ENCODE measurements at places on chromosomes 7 and 10. TPM values are rescaled to one million over a fixed set of nuclear protein-coding genes. Genes with fewer than 3 reads are reported as not detected.

SUN3 gene
- not detected for polyA plus RNA-seq

WNT16 gene
- polyA plus RNA-seq, result not detected

NUDCD3 gene
- polyA plus RNA-seq, result 56.3 TPM

CPA5 gene
- not detected for polyA plus RNA-seq

MRLN gene
- polyA plus RNA-seq, result not detected

CUBN gene
- not detected for polyA plus RNA-seq

FGFR2 gene
- not detected for polyA plus RNA-seq

GRCh38 chr7:33422825-33423645 is 293.7 kb downstream of the BBS9 start:
- H3K4me3 ChIP-seq, result no peak overlapping the region
- H3K36me3 ChIP-seq, result no peaks in the 10 kb centered on the region
- H3K4me1 ChIP-seq, result peaks cover under 1% of the 10 kb centered on the region
- H3K27me3 ChIP-seq, result no peaks in the 10 kb centered on the region

- H3K27me3 ChIP-seq, result no peaks in the 10 kb centered on the region
- peaks cover 3% of the 10 kb centered on the region for H3K36me3 ChIP-seq
- peaks cover 28% of the 10 kb centered on the region for H3K4me1 ChIP-seq
Observed at GRCh38 chr7:37817591-37817960, 30.8 kb upstream of the NME8 start.

GRCh38 chr10:13706175-13706574 is 119.4 kb downstream of the PRPF18 start:
- peaks cover 7% of the 10 kb centered on the region for H3K27me3 ChIP-seq
- H3K36me3 ChIP-seq, result no peaks in the 10 kb centered on the region
- H3K4me3 ChIP-seq, result no peak overlapping the region
- no peak for DNase-seq
- no peak overlapping the region for H3K27ac ChIP-seq

DNA sequence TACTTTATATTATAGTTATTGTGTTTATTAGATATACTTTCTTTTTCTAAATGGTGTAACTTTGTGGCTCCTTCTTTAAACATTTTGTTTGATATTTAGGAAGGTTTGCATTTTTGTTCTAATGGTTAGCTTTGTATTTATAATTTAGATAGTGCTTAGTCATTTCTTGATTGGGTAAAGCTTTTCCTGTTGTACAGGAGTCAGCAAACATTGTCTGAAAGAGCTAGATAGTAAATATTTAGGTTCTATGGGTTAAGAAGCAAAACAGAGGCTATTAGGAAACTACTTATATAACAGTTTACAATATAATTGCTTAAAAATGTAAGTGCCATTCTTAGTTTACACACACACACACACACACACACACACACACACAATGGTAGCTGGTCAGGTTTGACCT is 70.6 kb upstream of the CCDC6 start:
- no peak overlapping the region for H3K4me3 ChIP-seq
- peaks cover 3% of the 10 kb centered on the region for H3K27me3 ChIP-seq
- H3K36me3 ChIP-seq, result no peaks in the 10 kb centered on the region
- no peak overlapping the region for H3K27ac ChIP-seq

DNA sequence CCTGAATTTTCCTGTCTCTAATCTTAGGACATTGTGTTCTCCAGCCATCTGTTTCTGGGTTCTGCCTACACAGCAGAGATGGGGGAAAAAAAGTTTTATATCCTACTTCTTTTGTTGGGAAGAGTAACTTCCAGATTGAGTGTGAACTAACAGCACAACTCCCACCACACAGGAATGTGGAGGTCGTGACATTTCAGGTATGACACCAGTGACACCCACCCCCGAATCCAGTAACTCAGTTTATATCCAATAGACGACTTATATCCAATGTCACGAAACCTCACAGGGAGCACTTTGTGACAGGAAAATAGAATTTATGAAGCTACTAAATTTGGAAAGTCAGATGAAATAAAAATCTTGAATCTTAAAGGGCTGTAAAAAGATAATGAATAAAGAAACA is 211.9 kb upstream of the GRM3 start:
- no peak overlapping the region for H3K4me3 ChIP-seq

DNA sequence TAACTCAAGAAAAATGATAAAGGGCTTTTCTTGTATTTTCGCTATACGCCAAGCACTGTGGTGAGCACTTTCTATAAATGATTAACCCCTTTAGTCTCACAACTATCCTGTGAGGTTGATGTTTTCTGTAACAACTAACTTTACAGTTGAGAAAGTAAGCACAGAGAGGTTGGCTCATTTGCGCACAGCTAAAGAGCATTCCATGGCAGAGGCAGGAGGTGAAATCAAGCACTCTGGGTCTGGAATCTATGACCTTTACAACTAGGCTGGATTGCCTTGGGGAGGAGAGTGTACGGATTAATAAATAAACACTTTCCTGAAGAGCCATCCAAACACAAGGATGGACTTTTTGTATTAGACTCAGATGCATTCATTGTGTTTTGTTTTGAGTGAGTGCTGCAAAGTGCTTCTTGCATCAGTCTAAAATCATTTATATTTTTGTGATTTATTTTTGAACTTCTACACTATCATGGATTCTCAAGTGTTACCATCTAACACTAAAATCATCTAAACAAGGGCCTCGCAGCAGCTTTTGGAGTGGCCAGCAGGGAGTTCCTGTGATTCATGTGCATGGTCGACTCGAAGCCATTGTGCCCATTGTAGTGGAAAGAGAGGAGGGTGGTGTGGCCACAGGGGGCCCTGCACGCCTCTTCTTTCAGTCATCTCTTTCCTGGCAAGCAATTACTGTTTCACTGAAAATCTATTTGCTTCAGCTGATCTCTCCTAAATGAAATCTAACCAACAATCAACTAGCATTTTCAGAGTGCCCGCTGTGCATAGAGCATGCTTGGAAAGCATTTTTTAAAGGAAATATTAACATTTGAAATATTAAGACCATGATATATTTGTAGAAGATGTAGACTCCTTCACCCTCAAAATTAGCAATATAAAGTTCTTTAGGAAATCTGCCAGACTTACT is 633.4 kb upstream of the COBL start:
- H3K4me1 ChIP-seq, result no peaks in the 10 kb centered on the region
- no peak overlapping the region for H3K27ac ChIP-seq
- no peak overlapping the region for H3K4me3 ChIP-seq
- DNase-seq, result no peak
- peaks cover 2% of the 10 kb centered on the region for H3K27me3 ChIP-seq
- no peaks in the 10 kb centered on the region for H3K36me3 ChIP-seq

GRCh38 chr7:38506756-38507155 is 124.4 kb downstream of the AMPH start:
- H3K27me3 ChIP-seq, result peaks cover 4% of the 10 kb centered on the region
- H3K36me3 ChIP-seq, result no peaks in the 10 kb centered on the region
- H3K4me1 ChIP-seq, result no peaks in the 10 kb centered on the region
- no peak overlapping the region for H3K27ac ChIP-seq

- H3K4me1 ChIP-seq, result no peaks in the 10 kb centered on the region
- DNase-seq, result no peak
- H3K27ac ChIP-seq, result no peak overlapping the region
- H3K4me3 ChIP-seq, result no peak overlapping the region
Observed at GRCh38 chr10:103720328-103720963, 134.9 kb downstream of the SH3PXD2A start.

DNA sequence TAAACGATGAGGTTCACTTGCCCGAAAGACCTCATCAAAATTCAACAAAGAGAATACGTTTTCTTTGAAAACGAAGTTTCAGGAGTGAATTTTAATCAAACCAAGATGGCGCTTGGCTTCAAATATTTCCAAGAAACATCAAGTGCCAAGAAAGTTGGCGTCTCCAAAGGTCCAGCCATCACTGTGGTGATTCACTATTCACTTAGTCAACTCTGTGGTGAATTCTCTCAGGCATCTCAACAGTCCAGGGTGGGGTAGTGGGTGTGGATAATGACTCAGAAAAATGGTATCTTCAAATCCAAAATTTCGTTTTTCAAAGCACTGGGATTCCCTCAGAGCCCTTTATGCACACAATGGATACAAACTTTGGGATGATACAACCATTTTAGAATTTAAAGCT is 133.1 kb downstream of the SVIL start:
- DNase-seq, result no peak
- no peak overlapping the region for H3K4me3 ChIP-seq
- peaks cover 20% of the 10 kb centered on the region for H3K36me3 ChIP-seq
- H3K4me1 ChIP-seq, result no peaks in the 10 kb centered on the region
- H3K27me3 ChIP-seq, result no peaks in the 10 kb centered on the region

GRCh38 chr10:27241010-27241651 is 534 bp upstream of the ACBD5 start:
- no peaks in the 10 kb centered on the region for H3K36me3 ChIP-seq
- peak overlapping the region; percentile 99 for H3K27ac ChIP-seq
- peak overlapping the region; percentile 87 for H3K4me3 ChIP-seq
- DNase-seq, result peak; percentile 42
- H3K27me3 ChIP-seq, result peaks cover 28% of the 10 kb centered on the region
- H3K4me1 ChIP-seq, result peaks cover 61% of the 10 kb centered on the region

DNA sequence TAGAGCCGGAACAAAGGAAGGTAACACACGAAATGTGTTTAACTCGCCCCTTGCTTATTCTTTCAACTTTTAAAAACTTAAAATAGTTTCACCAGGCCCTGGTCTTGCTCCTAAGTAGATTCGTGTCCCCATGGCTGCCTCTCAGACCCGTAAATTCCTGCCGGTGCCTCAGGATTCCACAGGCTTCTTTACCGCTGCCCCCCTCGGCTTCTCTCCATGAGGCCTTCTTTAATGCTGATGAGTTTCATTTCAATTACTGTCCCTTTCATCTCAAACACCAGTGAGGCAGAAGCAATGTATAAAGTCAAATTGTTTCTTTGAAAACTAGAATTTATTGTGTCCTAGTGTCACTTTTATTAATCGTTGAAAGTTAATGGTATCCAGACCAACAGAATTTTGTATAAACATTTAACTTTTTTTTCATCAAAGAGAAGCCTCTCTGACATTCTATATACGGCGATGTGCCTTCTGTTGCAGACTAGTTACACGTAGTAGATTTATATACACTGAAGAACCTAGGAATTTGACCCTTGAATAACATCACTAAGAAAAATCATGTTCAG is 225.2 kb downstream of the C7orf25 start:
- no peaks in the 10 kb centered on the region for H3K4me1 ChIP-seq
- no peaks in the 10 kb centered on the region for H3K36me3 ChIP-seq
- no peak overlapping the region for H3K27ac ChIP-seq
- DNase-seq, result no peak

DNA sequence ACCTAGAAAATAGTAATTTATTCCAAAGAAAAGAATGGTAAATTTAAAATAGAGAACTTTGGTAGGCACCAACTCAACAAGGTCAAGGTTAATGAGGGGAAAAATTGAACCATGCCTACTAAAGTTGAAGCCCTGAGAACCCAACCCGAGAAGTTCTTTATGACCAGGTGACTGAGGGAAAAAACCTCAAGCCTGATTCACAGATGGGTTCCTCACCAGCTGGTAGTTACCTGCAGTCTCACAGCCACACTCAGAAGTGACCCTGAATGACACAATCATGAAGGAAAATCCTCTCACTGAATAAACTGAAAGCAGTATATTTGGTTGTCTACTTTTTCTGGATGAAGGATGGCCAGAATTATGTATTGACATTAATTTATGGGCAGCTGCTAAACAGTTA is 7.0 kb downstream of the C10orf67 start:
- H3K27ac ChIP-seq, result no peak overlapping the region
- DNase-seq, result no peak
- no peak overlapping the region for H3K4me3 ChIP-seq

GRCh38 chr10:87957702-87958101 is 94.3 kb downstream of the PTEN start:
- no peak overlapping the region for H3K4me3 ChIP-seq
- DNase-seq, result no peak
- peaks cover 20% of the 10 kb centered on the region for H3K4me1 ChIP-seq
- H3K27me3 ChIP-seq, result no peaks in the 10 kb centered on the region
- peaks cover 25% of the 10 kb centered on the region for H3K36me3 ChIP-seq

DNA sequence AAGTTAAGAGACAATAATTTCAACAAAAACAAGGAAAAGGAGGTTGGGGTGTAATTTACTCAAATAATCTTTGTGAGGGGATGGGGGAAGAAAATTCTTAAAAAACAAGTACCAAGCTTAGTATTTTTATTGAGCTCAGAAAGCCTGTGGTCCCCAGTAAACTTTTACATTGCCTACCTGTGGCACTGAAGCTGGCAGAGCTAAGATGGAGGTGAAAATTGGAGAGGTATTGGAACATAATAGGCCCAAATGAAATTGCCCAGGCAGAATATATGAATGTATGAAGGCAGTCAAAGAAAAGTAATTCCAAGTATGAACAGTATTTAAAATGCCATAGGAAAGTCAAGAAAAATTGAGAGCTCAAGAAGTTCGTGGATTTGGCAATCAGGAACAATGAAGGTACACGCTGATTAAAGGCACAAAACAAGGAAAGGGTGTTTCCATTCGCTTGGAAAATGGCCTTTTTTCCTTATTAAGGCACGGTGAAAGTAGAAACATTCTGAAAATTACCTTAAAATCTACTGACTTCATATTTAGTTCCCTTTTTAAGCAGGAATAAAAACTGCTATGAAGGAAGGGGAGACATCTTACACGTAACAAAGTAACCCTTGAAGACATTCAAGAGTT is 3.4 kb upstream of the KMT2E start:
- no peak for DNase-seq
- peak overlapping the region; percentile 98 for H3K4me3 ChIP-seq
- peaks cover 7% of the 10 kb centered on the region for H3K36me3 ChIP-seq
- peak overlapping the region; percentile 100 for H3K27ac ChIP-seq
- H3K27me3 ChIP-seq, result peaks cover 45% of the 10 kb centered on the region

- H3K4me3 ChIP-seq, result no peak overlapping the region
- H3K36me3 ChIP-seq, result peaks cover 30% of the 10 kb centered on the region
Observed at GRCh38 chr7:140039896-140040295, 22.9 kb downstream of the PARP12 start.

DNA sequence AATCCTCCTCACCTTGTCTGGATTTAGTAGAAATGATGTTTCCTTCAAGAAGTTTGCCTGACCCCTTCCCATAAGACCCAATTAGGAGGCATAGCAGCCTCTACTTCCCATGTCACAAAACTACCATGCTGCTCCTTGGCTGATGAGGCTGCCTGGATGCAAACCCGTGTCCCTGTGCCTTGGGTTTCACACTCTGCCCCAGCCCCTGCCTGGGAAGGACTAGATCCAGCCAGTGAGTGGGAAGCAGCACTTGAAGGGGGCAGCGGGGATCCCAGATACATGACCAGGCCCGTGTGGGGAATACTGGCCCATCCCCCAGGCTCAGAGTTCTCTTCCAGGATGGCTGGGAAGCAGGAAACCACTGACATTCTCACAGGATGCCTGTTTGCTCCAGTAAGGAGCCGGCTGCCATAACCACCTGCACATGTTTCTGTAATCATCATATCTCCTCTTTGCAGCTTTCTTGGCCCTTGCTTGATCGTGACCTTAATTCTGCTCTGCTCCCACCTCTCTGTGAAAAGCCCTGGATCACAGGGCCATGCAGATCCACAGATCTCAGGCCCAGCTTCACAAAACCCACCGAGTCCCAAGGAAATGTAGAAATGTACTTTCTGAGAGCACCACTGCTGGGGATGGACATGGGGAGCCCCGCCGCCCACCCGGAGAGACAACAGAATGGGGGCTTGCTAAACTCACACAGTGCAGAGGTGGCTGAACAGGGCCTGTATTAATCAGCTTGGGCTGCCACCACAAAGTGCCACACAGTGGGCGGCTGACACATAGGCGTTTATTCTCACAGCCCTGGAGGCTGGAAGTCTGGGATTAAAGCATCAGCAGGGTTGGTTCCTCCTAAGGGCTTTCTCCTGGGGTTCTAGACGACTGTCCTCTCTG is 287.8 kb upstream of the IGFBP3 start:
- DNase-seq, result no peak
- no peak overlapping the region for H3K27ac ChIP-seq
- H3K4me3 ChIP-seq, result no peak overlapping the region

All from immature natural killer cell (primary cell).